ENCODE measurements at places on chromosomes 7 and 10.

- no peak for DNase-seq
Measured at GRCh38 chr7:30688718-30689221, 6.5 kb upstream of the CRHR2 start.

- peak; percentile 74 for DNase-seq
Measured at GRCh38 chr7:7808626-7809025, 90.2 kb upstream of the RPA3 start.

GRCh38 chr7:148457310-148457921 is 133.2 kb upstream of the C7orf33 start:
- no peak for DNase-seq

GRCh38 chr10:110811791-110812581 is 59.7 kb upstream of the PDCD4 start:
- DNase-seq, result no peak

- DNase-seq, result no peak
Measured at GRCh38 chr7:17593819-17594419, 295.5 kb downstream of the AHR start.

DNA sequence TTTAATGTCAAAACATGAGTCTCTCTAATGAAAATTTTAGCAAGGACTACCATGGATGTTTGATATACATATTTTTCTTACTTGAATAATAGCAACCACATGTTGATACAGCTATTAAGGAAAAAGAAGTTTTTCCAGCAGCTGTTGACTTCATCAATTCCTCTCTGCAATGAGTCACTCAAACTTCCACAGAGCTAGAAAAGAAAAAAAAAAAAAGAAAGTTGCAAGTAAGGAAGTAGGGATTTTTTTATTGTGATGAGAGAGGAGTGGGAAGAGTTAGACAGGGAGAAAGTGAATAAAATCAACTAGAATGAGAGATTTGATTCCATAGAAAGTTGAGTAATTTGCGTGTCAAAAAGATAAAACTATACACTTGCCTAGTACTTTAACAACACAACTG is 46.2 kb downstream of the CAV1 start:
- DNase-seq, result no peak

DNA sequence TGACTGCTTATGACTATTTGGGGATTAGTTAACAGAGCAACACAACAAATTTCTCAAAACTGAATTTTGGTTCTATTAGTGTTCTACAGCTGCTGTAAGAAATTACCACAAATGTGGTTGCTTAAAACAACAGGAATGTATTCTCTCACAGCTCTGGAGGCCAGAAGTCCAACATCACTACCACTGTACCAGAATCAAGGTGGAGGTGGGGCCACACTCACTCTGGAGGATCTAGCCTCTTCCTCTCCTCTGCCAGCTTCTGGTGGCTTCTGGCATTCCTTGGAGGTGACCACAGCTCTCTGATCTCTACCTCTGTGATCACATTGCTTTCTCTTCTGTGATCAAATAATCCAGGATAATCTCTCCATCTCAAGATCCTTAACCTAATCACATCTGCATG is 194.7 kb upstream of the BMPER start:
- DNase-seq, result no peak

- no peak for DNase-seq
Measured at GRCh38 chr10:50538555-50539398, 85.0 kb downstream of the SGMS1 start.

DNA sequence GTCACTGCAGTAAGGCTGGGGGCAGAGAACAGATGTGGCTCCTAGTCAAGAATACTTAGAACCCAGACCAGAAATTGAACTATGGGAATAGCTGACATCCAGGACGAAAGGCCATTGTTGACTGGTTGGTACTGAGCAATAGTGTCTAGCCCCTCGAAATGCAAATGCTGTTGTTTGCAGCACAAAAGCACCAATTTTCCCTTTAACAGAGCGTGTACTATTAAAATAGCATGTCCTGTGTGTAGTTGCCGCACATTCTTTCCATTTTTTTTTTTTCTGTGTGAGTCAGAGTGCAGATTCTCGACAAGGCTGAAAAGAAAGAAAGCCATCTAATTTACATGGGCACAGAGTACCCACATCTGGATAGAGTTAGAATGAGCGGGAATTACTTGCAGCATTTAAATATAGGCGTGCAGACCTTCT is 302.4 kb downstream of the PTEN start:
- no peak for DNase-seq

DNA sequence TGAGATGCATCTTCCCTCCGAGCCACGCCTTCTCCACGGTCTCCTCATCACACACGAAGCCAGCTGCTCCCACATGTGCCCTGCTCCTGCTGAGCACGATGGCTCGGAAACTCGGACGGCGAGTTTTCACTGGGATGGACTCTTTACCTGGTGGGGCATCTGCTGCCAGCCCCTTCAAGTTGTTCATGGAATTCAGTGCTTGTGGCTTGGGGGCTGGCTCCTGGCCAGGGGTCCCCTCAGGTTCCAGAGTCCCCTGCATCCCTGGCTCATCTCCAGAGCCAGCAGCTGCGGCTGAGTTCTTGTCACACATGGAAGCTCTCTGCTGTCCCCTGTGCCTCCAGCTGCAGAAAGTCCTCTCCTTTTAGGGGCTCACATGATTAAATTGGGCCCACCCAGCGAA is 654.0 kb downstream of the SDK1 start:
- no peak for DNase-seq

- no peak for DNase-seq
Measured at GRCh38 chr7:120360918-120361317, 87.9 kb downstream of the KCND2 start.

- DNase-seq, result no peak
Measured at GRCh38 chr10:86244297-86245014, 122.1 kb downstream of the GRID1 start.

DNA sequence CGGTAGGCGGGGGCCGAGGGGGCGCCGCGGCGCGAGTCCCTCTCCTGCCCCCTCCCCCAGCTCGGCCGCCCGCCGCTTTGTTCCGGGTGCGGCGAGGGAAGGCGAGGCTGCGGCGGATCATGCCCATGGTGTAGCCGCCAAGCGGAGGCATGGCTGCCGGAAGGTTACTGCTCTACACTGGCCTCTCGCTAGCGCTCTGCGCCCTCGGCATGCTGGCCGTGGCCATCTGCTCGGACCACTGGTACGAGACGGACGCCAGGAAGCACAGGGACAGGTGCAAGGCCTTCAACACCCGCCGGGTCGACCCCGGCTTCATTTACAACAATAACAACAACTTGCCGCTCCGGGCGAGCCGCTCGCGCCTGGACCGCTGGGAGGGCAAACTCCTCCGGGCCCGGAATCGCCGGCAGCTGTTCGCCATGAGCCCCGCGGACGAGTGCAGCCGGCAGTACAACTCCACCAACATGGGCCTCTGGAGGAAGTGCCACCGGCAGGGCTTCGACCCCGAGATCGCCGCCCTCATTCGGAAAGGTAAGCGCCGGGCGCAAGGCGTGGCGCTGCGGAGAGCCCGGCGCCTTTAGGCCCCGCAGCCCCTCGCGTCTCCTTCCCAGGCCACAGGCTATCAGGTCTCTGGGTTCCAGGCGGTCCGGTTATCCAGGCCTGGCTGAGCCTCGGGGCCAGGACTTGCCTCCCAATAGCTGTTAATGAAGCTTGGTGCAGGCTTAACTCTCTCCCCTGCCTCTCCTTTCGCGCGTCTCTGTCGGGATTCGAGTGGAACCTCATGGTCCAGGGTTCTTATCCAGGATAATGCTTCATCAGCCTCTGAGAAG is 513 bp downstream of the TMEM178B start:
- DNase-seq, result peak; percentile 40

- no peak for DNase-seq
Measured at GRCh38 chr10:5356302-5356763, 8.4 kb upstream of the UCN3 start.

GRCh38 chr7:44291066-44291732 is 34.2 kb downstream of the CAMK2B start:
- DNase-seq, result no peak

GRCh38 chr7:96991546-96992191 is 13.7 kb upstream of the DLX6 start:
- DNase-seq, result no peak

DNA sequence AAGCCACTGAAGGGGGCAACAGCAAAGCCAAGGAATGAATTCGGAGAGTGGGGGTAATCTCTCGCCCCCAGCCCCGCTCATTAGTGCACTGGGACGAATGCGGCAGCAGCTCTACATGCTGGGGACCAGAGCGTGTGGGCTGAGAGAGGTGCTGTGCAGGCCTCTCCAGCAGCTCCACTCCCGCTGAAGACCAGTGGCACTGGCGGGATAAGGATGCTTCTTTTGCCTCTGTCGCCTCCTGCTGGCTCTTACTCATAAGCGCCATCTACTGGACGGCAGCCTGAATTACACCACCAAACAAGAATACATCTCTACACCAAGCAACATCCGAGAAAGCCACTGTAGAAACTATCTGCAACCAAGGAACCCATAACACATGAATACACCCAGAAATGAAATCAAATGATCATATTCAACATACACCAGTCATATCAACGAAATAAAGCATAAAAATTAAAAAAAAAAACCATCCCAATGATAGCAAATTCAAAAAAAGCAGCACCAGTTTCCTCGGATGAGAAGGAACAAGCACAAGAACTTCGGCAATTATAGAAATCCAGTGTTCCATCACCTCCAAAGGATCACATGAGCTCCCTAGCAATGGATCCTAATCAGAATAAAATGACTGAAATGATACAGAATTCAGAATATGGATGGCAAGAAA is 79.0 kb upstream of the TMEM168 start:
- DNase-seq, result no peak

DNA sequence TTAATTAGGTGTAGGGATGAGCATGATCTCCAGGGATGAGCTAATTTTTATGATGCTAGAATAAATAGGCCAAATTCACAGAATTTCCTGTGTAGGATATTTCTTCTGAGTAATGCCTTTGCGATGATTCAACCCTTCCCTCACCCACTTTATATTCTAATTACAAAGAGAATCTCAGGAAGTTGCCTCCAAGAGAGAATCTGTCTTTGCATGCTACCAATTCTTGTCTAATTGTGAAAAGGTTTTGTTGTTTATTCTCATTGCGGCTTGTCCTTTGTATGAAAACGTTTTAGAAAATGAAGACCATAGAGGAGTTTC is 6.3 kb downstream of the C7orf57 start:
- no peak for DNase-seq

DNA sequence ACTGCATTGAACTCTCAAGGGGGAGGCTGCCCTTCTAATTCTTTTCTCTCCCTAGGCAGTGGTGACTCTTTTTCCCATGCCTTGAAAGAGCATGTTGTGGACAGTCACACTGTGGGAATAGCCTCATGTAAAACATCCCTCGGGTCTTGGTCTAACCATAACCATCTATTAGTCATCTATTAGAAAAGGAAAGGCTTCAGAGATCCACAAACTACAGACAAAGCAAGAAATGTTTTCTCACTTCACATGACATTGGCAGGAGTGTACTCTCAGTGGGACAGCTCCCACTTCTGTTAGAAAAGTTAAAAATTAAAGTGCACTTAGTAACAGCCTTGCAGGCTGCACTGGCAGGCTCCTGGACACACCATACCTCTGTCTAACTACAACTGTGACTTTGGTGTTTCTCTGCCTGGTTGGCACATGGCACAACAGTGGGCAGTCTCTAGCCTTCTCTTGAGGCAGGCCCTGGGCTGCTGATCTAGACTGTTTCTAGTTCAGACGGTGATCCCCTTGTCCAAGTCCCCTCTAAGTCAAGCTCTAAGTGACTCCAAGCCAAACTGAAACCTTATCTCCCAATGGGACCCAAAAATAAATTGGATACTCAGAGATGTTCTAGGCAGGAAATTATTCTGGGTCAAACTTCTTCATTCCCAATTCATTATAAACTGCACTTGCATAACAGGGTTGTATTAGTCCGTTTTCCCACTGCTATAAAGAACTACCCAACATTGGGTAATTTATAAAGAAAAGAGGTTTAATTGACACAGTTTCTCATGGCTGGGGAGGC is 57.9 kb upstream of the ITGB1 start:
- DNase-seq, result no peak

DNA sequence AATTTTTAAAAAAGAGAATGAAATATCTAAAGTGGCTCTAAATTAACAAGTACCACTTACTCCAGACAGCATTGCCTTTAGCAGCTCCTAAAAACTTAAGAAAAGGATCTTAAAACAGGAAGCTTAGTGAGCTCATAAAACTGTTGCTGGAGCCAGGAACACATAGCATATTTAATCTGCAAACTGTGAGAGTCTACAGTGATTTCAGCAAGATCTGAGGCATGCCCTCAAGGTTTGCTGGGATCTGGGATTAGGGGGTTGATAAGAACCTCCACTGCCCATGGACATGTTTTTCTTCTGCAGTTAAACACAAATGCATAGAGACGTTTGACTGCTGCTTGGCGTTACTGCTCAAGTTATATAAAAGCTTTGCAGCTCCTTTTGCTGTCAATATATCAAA is 3.8 kb downstream of the GLI3 start:
- no peak for DNase-seq

DNA sequence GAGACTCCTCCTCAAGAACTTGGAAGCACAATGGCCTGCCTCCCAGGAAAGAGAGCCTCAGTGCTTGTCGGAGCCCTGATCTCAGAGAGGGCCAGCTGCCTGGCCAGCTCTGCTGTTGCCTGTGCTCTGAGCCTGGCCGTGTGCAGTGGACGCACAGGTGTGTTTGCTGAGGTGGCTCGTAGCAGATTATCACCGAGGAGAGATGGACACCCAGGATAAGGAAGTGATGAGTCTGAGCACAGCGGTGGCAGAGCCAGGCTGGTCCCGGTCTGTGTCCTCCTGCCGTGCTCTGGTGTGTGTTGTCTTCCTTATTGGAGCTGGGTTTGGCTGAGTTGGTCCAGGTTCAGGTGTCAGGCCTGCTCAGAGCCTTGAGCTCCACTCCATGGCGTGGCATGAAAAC is 208.5 kb downstream of the EBF3 start:
- DNase-seq, result no peak

- DNase-seq, result no peak
Measured at GRCh38 chr7:38822549-38822948, 86.4 kb downstream of the VPS41 start.
